LHCN-M2 (cell line): ENCODE measurements at places on chromosomes 4 and X.
A peak's percentile ranks its signal among the peaks of the same experiment; 100 is the strongest.

- peak; percentile 73 for DNase-seq
Measured at GRCh38 chr4:109389369-109390114, 44.1 kb upstream of the SEC24B start.

GRCh38 chrX:103510031-103510430, 9.3 kb downstream of the RAB40A start:
- no peak for DNase-seq

- DNase-seq = no peak
Measured at GRCh38 chrX:19557822-19558221, 42.5 kb upstream of the MAP3K15 start.

GRCh38 chr4:10078481-10079233, 37.9 kb downstream of the WDR1 start:
- DNase-seq = no peak

DNA sequence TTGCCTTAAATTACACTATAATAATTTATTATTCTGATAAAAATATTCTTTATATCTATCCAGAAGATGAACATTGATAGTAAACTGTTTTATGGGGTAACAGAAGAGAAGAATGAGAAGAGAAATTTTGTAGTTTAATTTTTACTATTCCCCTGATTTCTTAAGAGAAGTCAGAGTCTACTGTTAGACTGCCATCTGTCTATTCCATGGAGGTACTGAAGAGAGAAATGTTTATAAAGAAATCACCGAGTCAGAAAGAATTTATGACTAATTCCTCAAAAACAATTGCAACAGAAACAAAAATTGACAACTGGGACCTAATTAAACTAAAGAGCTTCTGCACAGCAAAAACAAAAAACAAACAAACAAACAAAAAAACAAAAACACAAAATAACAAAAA, 149.9 kb downstream of the FGF16 start:
- peak; percentile 51 for DNase-seq

DNA sequence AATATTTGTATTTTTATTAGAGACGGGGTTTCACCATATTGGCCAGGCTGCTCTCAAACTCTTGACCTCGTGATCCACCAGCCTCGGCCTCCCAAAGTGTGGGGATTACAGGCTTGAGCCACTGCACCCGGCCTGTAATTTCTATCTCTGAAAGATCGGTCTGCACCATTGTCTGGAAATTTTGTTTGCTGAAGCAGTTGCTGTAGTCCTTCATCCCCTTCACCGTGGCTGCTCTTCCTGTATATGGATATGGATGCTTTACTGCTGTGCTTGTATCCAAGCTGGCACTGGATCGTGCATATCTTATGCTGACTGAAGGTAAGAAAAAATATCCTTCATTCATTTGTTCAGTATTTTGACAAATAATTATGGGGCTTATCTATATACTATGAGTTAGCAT, 338.4 kb upstream of the GNPDA2 start:
- no peak for DNase-seq

DNA sequence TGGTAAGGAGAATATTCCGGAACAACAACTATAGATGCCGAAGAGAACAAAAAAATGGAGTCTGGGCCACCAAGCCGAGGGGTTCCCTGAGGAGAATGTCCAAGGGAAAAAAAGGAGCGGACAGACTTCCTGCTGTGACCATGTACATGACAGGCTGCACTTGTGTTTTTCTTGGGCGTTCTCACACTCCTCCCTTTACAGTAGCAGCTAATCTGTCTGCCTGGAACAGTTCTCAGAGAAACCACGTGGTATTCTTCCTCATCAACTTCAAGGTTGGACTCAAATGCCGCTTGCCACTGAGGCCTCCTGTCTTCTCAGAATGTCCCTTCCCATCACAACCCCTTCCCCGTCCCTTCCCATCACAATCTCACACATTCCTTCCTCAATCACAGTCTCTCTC, 30.8 kb upstream of the MTNR1A start:
- no peak for DNase-seq

GRCh38 chrX:13898603-13899002, 81.7 kb upstream of the GPM6B start:
- no peak for DNase-seq

GRCh38 chr4:124745985-124746801, 33.7 kb upstream of the ANKRD50 start:
- DNase-seq = no peak

DNA sequence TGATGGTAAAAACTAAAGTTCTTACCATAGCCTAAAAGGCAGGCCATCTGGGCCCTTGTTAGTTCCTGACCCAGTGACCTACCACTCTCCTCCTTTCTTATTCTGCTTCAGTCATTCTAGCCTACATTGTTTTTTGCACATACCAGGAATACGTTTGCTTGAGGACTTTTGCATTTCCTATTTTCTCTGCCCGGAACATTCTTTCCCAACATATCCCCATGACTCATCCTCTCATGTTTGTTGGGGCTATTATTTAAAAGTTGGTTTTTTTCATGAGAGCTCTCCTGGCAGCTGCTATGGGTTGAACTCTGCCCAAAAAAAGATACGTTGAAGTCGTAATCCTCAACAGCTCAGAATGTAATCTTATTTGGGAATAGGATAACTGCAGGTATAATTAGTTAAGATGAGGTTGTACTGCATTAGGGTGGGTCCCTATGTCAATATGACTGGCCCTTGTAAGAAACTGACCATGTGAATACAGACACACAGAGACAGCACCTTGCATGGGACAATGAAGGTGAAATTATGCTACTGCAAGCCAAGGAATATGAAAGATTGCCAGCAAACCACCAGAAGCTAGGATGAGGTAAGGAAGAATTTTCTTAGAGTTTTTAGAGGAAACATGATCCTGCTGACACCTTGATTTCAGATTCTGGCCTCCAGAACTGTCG, 138.3 kb upstream of the PDHA2 start:
- peak; percentile 91 for DNase-seq

GRCh38 chr4:48194971-48195370, 60.9 kb upstream of the TXK start:
- peak; percentile 43 for DNase-seq

GRCh38 chrX:1384658-1385252, 7.2 kb downstream of the SLC25A6 start:
- no peak for DNase-seq
